ENCODE measurements at places on chromosomes 5 and 9. TPM values are rescaled to one million over a fixed set of nuclear protein-coding genes. Genes with fewer than 3 reads are reported as not detected.

DNA sequence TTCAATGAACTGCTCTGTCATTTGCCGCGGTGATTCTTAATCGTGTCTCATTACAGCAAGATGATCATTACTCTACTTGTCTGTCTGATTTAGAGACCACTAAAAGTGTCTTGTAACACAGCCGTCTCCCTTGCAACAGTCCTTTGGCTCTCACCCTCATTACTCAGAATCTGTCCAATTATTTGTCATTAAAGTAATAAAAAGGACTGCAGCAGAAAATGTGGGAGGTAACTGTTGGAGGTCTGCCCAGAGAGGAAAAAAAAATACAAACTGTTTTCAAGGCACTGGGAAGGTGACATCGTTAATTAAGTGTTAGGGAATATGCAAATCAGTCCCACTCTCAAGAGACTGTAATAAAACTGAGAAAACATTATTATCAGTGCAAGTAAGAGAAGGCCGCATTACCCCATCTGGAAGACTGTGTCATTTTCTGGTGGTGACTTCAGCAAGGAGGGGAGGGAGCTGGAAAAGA is 281.0 kb downstream of the RASEF start:
- H3K4me1 ChIP-seq = no peaks in the 10 kb centered on the region
- H3K27ac ChIP-seq = no peak overlapping the region
- no peak overlapping the region for H3K4me3 ChIP-seq
- H3K27me3 ChIP-seq = no peaks in the 10 kb centered on the region
- H3K36me3 ChIP-seq = no peaks in the 10 kb centered on the region

GRCh38 chr9:127219520-127219919 is 45.1 kb upstream of the GARNL3 start:
- no peak overlapping the region for H3K27ac ChIP-seq
- no peaks in the 10 kb centered on the region for H3K27me3 ChIP-seq
- H3K4me3 ChIP-seq = no peak overlapping the region
- no peaks in the 10 kb centered on the region for H3K36me3 ChIP-seq
- no peak for DNase-seq

The PTGR1 gene
- total RNA-seq = 17.3 TPM

The ECSCR gene
- 15.4 TPM for total RNA-seq

Measured in heart left ventricle (tissue), 16 donors.